ENCODE measurements at places on chromosomes 6 and 20.

DNA sequence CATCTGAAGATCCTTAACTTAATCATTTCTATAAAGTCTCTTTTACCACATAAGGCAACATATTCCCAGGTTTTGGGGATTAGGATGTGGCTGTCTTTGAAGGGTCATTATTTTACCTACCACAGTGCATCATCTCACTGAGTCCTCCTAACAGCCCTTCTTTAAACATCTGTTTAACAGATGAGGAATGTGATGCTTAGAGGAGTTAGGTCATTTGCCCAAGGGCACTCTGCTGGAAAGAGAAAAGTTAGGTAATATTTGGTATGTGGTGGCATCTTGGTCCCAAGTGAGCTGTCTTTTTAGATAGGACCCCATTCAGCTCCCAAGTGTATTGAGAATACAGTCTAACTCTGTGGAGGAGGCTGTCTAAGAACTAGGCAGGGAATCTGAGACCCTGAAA is 11.0 kb downstream of the MMP24 start:
- DNase-seq, result no peak

DNA sequence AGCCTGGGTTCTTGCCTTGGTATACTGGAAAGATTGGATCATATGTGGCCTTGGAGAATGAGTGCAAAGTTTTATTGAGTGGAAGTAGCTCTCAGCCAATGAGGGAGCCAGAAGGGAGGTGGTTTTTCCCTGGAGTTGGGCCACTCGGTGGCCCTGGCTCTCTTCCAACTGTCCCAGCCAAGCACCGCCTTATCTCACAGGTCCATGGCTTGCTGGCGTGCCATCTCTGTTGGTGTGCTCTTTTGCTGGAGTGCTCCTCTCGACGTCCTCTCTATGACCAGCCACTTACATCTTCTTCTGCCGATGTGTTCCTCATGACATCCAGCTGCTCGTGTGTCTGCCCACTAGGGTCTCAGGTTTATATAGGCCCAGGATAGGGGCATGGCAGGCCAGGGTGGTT is 505.9 kb upstream of the SYNCRIP start:
- DNase-seq, result no peak

DNA sequence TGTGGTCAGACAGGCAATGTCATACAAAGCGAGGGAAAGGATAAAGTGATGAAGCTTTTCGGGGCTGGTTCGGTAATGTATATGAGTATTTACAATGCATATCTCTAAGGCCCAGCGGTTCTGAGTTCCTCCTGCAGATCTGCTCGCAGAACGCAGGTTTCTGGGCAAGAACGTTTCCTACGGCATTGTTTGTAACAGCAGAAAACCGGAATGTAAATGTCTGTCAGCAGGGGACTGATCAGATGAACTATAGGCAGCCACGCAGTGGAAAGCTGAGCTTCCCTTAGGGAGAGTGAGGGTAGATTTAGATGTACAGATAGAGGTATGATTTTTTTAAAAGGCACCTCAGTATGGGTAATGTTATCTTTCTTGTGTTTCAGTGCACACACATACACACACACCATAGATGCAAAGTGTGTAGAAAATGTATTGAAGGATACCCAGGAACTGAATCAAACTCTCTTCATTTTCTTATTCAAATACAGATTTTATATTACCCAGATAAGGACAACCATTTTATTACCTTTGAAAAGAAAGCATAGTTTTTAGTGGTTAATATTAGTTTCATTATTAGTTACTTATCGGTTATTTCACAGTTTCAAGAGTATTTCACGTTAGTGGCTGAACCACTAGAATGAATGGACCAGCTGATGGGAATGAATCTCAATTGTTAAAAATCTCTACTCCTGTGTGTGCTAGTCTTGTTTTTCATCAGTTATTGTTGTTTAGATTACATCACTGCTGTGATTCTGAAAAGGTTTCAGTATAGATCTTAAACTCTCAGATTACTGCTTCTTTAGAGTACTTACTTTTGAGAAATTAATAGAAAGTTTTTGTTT is 56.2 kb downstream of the SNX9 start:
- DNase-seq, result no peak

GRCh38 chr6:16126861-16127260 is 2.0 kb upstream of the MYLIP start:
- DNase-seq, result no peak

- no peak for DNase-seq
Observed at GRCh38 chr6:116536216-116536621, 9.3 kb downstream of the TRAPPC3L start.

- DNase-seq, result no peak
Observed at GRCh38 chr6:71420095-71420692, 131.6 kb downstream of the OGFRL1 start.

Data from stimulated activated CD4-positive, alpha-beta T cell treated with anti-CD3 and anti-CD28 coated beads, Interleukin-15, amount 100 ng/mL, for 1 hour (primary cell).